Prostate gland (tissue), 2 donors: ENCODE measurements at places on chromosomes 2 and 18. TPM values are rescaled to one million over a fixed set of nuclear protein-coding genes. Genes with fewer than 3 reads are reported as not detected.

Gene TXNDC2
- 3.6 TPM for total RNA-seq

Gene TUBB8B
- 3.9 TPM for total RNA-seq

Gene C1QL2
- total RNA-seq: 0.23 TPM

DNA sequence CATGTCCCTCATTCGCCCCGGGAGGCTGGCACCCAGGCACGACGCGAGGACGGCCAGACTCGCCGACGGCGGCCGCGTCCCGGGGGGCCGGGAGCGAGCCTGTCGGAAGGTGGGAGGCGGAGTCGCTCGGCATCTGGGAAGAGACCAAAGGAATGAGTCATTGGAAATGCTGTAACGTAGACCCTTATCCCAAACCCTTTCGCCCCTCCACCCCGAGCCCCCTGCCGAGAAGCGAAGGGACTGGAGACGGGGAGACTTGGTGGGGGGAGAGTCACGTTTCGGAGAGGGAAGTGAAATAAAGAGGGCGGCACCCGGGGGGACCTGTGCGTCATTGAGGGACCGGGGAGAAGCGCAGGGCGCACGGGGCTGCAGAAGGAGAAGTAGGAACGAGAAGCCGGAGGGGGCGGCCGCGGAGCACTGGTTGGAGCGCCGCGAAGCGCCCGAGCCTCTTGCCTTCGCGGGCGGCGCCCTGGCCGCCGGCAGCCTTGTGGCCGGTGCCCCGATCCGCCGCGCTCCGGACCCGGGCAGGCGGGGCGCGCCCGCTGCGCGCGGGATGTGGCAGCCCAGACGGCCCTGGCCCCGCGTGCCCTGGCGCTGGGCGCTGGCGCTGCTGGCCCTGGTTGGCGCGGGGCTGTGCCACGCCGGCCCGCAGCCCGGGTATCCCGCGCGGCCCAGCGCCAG is at the start of gene EMILIN2:
Gene EMILIN2 (plus strand): TSS at position 371 of the 681 bp plus-strand sequence. CDS start 183 bp downstream, at position 554.
- peak; percentile 19 for DNase-seq
- peak within 1 kb of the TSS; percentile 39 for H3K4me3 ChIP-seq
- H3K4me1 ChIP-seq: no peaks in the 10 kb centered on the region
- H3K36me3 ChIP-seq: no peaks in the 10 kb centered on the region
- H3K27ac ChIP-seq: peak within 1 kb of the TSS; percentile 13
- no peaks in the 10 kb centered on the region for H3K27me3 ChIP-seq

DNA sequence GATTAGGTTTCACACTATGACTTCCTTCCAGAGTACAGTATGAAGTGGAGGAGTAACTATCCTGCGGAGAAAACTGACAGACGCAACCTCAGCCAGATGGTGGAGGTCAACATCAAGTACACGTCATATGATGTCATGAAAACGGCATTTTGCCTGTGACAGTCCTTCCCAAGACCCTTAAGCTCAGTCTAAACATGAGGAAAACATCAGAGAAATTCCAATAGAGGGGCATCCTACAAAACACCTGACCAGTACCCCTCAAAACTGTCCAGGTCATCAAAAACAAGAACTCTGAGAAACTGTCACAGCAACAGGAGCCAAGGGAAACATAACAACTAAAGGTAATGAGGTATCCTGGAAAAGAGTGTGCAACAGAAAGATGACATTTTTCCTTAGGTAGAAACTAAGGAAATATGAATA is 1.7 kb downstream of the RNU4ATAC start:
- H3K4me1 ChIP-seq: no peaks in the 10 kb centered on the region
- DNase-seq: no peak
- no peaks in the 10 kb centered on the region for H3K27me3 ChIP-seq
- H3K36me3 ChIP-seq: no peaks in the 10 kb centered on the region
- peak overlapping the region; percentile 95 for H3K27ac ChIP-seq
